Activated naive CD8-positive, alpha-beta T cell treated with anti-CD3 and anti-CD28 coated beads, Interleukin-2, amount 10 ng/mL, durations not matched to agents 7 days and 5 days (primary cell): ENCODE measurements at places on chromosomes 5 and 9. TPM values are rescaled to one million over a fixed set of nuclear protein-coding genes. Genes with fewer than 3 reads are reported as not detected.

The ARID3C gene
- total RNA-seq = not detected

DNA sequence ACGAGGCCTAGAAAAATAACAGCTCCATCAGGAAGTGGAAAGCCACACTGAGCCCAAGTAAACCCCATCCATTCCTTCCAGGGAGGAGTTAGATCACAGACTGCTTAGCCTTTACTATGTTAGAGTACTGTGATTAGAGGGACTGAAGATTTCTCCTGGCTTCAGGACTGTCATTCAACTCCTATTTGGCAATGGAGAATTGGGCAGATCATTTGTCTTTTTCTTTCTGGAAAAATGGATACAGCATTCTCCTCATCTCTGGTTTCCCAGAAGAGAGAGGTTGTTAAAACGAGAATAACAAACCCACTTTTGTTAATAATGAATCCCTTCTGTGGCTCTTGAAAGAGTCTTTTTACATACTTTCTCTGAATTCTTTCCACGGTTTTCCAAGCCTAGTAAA lies 150.4 kb downstream of the GABRB2 start:
- no peak for DNase-seq
- no peak overlapping the region for H3K27ac ChIP-seq
- H3K4me1 ChIP-seq = no peaks in the 10 kb centered on the region
- no peak overlapping the region for H3K4me3 ChIP-seq
- no peaks in the 10 kb centered on the region for H3K27me3 ChIP-seq

DNA sequence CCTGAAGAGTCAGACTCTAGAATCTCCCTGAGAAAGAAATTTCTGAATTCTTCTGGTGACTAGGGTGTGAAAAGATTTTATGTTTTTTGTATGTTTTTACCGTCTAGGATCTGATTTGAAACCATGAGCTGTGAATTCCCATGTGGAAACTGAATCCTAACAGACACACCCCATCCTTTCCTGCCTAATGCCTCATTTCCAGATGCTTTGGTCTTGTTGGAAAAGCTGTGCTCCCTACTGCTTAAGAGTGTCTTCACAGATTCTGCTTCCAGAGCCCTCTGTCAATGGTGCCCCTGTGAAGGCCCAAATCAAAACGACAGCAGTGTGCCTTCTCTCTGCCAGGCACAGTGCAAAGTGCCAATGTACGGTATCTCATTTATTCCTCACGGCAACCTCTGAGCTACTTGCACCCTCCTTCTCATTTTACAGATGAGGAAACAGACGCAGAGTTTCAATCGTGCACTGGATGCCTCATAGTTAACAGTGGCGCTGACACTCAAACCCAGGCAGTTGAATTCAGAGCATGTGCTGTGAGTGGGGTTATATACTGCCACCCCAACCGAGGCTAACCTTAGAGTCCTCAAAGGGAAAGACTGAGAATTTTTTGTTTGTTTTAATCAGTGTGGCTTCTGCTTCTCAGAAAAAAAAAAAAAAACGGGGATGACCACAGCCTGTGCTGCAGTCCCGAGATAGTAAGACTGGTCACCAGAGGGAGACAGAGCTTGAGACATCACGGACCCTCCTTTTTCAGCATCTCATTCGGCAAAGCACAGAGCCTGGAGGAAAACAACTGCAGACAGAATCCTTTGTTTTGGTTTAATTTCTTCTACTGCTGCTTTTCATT lies 188.4 kb downstream of the SNCAIP start:
- H3K36me3 ChIP-seq = no peaks in the 10 kb centered on the region
- H3K4me1 ChIP-seq = no peaks in the 10 kb centered on the region
- no peak overlapping the region for H3K4me3 ChIP-seq
- H3K27me3 ChIP-seq = peaks cover 2% of the 10 kb centered on the region
- no peak for DNase-seq

GRCh38 chr5:139588962-139589361 lies 27.8 kb downstream of the UBE2D2 start:
- peaks cover 25% of the 10 kb centered on the region for H3K4me1 ChIP-seq
- no peaks in the 10 kb centered on the region for H3K27me3 ChIP-seq
- no peak overlapping the region for H3K4me3 ChIP-seq

The AMBP gene
- total RNA-seq = not detected

GRCh38 chr5:141040771-141041426 lies 10.3 kb upstream of the PCDHB1 start:
- H3K36me3 ChIP-seq = no peaks in the 10 kb centered on the region
- no peak overlapping the region for H3K27ac ChIP-seq
- H3K27me3 ChIP-seq = no peaks in the 10 kb centered on the region
- peak; percentile 79 for DNase-seq
- no peaks in the 10 kb centered on the region for H3K4me1 ChIP-seq

DNA sequence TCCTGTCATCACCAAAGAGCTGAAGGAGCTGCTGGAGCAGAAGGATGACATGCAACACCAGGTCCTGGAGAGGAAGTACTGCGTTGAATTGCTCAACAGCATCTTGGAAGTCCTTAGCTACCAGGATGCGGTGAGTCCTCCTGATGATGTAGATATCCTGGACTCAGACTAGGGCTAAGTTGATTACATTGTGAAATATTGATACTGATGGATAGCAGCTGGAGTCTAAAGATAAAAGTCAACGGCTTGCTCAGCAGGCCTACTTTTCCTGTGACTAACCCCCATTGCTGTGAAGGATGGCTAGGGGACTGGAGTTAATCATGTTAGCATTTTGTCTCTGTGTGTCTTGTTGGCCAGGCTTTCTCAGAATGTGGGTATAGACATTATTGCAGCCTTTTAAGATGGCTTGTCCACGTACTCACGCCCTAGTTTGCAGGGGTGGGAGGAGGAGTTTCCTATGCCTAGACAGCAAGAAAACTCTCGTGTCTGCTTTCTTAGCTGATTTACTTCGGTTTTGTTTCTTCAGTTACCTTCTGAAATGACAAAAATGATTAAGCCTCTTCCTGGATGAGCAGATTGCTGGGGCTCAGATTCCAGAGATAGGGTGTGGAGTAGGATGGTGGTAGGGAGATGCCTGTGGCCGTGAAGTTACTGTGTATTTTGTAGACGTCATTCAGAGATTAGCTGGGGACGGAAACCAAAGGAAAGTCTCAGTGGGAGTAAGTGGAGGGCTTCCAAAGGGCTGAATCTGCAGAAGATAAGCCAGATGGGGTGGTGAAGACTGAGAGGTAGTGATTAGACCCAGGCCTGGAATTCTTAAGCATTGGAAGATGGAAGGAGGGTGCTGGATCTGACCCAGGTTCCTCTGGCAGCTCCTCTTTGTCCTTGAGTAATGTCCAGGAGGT lies 166.3 kb downstream of the DOCK2 start:
- no peak overlapping the region for H3K27ac ChIP-seq
- peaks cover 19% of the 10 kb centered on the region for H3K4me1 ChIP-seq
- peaks cover 48% of the 10 kb centered on the region for H3K36me3 ChIP-seq
- no peak overlapping the region for H3K4me3 ChIP-seq
- no peak for DNase-seq

The SV2C gene
- 0.03 TPM for total RNA-seq

The OTP gene
- not detected for total RNA-seq

The KCNT1 gene
- not detected for total RNA-seq

- peaks cover 39% of the 10 kb centered on the region for H3K36me3 ChIP-seq
- H3K27me3 ChIP-seq = no peaks in the 10 kb centered on the region
- no peak for DNase-seq
- H3K4me3 ChIP-seq = peak overlapping the region; percentile 89
These were observed 823 bp downstream of the ST6GALNAC6 start for GRCh38 chr9:127898433-127899127.

DNA sequence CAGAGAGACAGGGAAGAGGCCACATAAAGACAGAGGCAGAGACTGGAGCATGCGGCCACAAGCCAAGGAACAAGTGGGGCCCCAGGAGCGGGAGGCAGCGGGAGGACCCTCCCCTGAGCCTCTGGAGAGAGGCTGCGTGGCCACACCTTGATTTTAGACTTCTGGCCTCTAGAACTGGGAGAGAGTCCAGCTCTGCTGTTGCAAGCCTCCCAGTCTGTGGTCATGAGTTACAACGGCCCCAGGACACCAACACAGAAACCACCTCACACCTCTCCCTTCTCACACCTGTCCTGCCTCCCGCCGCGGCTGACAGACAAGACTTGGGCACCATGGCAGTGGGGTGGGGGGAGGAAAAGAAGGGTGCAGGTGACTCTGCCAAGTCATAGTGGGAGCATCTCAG lies 2.2 kb downstream of the INPP5E start:
- H3K4me1 ChIP-seq = peaks cover 21% of the 10 kb centered on the region
- H3K36me3 ChIP-seq = no peaks in the 10 kb centered on the region
- H3K27me3 ChIP-seq = no peaks in the 10 kb centered on the region

DNA sequence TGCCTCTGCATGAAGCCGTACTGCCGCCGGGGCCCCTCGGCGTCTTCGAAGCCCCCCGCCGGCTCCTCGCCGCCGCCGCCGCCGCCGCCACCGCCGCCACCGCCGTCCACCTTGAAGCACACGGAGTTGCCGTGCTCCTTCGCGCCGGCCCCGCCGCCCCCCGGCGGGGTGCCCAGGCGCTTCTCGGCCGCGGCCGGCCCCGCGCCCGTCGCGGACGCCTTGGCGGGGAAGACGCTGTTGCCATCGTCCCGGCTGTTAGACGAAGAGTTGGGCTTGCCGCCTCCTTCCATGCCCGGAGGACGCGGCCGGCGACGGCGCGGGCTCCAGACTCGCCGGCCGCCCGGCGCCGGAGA lies 400 bp downstream of the HCN1 start:
- H3K36me3 ChIP-seq = no peaks in the 10 kb centered on the region
- H3K27me3 ChIP-seq = peaks cover 20% of the 10 kb centered on the region
- no peak overlapping the region for H3K4me3 ChIP-seq
- H3K27ac ChIP-seq = no peak overlapping the region
- no peak for DNase-seq
- H3K4me1 ChIP-seq = peaks cover 1% of the 10 kb centered on the region

The IL7R gene
- 891 TPM for total RNA-seq

GRCh38 chr9:105154723-105155191 lies 89.7 kb upstream of the SLC44A1 start:
- H3K36me3 ChIP-seq = no peaks in the 10 kb centered on the region
- H3K27ac ChIP-seq = no peak overlapping the region
- H3K4me3 ChIP-seq = no peak overlapping the region
- no peak for DNase-seq

DNA sequence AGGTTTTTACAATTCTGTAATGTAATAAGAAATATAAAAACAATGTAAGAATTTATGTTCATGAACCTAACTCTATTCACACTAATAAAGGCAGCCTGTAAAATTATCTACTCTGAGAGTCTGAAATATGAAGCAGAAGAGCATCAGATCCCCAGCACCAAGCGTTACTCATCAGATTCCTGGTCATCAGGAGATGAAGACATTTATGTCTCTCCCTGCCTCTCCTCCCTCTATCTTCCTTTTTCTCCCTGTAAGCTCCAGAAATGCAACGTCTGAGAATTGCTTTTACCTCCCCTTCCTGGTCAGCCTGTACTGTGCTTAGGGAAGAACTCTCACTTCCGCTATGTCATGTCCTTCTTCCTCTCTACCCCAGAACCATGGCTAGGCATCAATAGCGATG lies 114.4 kb upstream of the SLIT3 start:
- no peak overlapping the region for H3K4me3 ChIP-seq
- peaks cover 2% of the 10 kb centered on the region for H3K27me3 ChIP-seq
- no peaks in the 10 kb centered on the region for H3K4me1 ChIP-seq
- no peak for DNase-seq
- no peak overlapping the region for H3K27ac ChIP-seq

The PCDHA11 gene
- total RNA-seq = not detected

The SNX30 gene
- 9.6 TPM for total RNA-seq

GRCh38 chr9:120212853-120213200 lies 367.1 kb downstream of the CDK5RAP2 start:
- no peaks in the 10 kb centered on the region for H3K36me3 ChIP-seq
- no peak overlapping the region for H3K4me3 ChIP-seq
- H3K4me1 ChIP-seq = no peaks in the 10 kb centered on the region
- DNase-seq = no peak

- H3K36me3 ChIP-seq = no peaks in the 10 kb centered on the region
- DNase-seq = no peak
- H3K27ac ChIP-seq = no peak overlapping the region
- no peaks in the 10 kb centered on the region for H3K4me1 ChIP-seq
- H3K27me3 ChIP-seq = no peaks in the 10 kb centered on the region
These were observed 642.9 kb downstream of the MAT2B start for GRCh38 chr5:164148292-164148691.

The WNT8A gene
- total RNA-seq = not detected

DNA sequence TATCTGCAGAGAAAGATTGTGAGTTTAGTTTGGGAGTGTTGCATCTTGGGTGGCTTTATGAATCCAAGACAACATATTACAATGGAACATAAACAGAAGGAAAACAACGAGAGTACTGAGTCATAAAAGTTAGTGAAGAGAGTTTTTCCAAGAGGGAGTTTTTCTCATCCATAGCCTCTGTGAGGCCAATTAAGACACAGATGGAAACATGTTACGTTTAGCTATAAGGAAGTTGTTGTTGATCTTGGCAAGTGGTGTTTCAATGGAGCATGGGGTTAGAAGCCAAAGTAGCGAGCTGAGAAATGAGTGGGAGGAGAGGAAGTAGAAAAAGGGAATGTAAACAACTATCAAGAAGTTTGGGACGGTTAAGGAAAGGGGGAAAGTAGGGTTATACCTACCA lies 53.3 kb upstream of the SPATA31D4 start:
- H3K27me3 ChIP-seq = no peaks in the 10 kb centered on the region
- no peak overlapping the region for H3K4me3 ChIP-seq
- H3K27ac ChIP-seq = no peak overlapping the region
- no peaks in the 10 kb centered on the region for H3K4me1 ChIP-seq
- no peak for DNase-seq

- no peak overlapping the region for H3K27ac ChIP-seq
- no peaks in the 10 kb centered on the region for H3K4me1 ChIP-seq
- no peak overlapping the region for H3K4me3 ChIP-seq
- H3K27me3 ChIP-seq = peaks cover 14% of the 10 kb centered on the region
These were observed 119.6 kb upstream of the S1PR3 start for GRCh38 chr9:88871669-88872068.

The TRMO gene
- total RNA-seq = 25.6 TPM

DNA sequence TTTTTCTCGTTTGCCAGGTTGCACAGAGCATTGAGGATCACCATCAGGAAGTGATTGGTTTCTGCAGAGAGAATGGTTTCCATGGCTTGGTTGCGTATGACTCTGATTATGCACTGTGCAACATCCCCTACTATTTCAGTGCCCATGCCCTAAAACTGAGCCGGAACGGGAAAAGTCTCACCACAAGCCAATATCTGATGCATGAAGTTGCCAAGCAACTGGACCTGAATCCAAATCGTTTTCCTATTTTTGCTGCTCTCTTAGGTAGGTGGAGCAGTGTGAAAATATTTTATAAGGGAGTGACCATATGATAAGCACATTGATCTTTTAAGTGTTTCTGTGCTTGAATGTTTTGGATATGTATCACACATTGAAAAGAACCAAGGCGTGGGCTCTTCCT lies 17.7 kb upstream of the FAM120AOS start:
- no peaks in the 10 kb centered on the region for H3K27me3 ChIP-seq
- H3K36me3 ChIP-seq = peaks cover 21% of the 10 kb centered on the region

The ANKRD33B gene
- 4.8 TPM for total RNA-seq
